ENCODE measurements at places on chromosomes 7 and 10.
A peak's percentile ranks its signal among the peaks of the same experiment; 100 is the strongest.

GRCh38 chr7:67019562-67020390 lies 23.1 kb downstream of the TYW1 start:
- H3K4me1 ChIP-seq: no peaks in the 10 kb centered on the region
- H3K36me3 ChIP-seq: peaks cover 3% of the 10 kb centered on the region

DNA sequence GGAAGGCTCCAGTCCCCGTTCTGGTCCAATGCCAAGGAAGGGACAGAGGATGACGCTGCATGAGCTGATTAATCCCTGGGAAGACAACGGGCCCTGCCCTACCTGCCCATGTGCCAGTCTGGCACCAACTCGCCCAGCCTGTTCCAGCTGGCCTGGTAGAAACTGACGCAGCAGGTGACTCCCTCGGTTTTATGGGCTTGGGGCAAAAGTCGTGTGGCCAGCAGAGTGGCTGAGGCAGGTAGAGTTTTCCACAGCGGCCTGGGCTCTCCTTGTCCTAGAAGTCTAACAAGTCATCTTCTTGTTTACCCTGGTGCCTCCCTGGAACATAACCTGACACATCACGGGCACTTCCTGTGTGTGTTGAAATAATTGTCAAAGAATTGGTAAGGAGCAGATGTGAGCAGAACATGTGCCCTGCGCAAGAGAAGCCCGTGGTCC lies 20.4 kb upstream of the LMTK2 start:
- no peaks in the 10 kb centered on the region for H3K36me3 ChIP-seq
- H3K4me3 ChIP-seq: no peak overlapping the region
- no peaks in the 10 kb centered on the region for H3K4me1 ChIP-seq
- H3K27ac ChIP-seq: peak overlapping the region; percentile 65

DNA sequence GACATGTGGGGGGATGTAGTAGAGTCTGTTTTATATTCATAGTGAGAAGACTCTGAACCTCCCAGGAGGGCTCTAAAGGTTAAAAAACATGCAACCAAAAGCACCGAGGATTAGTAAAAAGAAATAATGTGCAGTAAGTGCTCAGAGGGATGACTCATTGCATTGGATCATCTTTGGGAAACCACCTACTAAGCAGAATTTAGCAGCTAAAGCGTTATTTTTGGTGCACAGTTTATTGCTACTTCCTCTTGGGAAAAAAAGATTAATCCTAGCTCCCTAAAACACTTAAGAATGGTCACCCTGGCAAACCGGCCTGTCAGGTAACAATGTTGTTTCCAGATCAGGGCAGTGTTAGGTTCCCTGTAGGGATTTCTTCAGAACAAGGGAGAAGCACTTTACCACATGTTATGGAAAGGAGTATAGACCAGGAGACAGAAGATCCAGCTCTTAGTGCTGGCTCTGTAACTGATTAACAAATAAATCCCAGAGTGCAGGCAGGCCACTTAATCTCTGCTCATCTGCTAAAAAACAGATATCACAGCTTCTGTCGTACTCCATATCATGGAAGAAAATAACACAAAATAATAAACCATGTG lies 44.8 kb upstream of the FAM133B start:
- no peaks in the 10 kb centered on the region for H3K27me3 ChIP-seq
- H3K27ac ChIP-seq: peak overlapping the region; percentile 35
- H3K4me1 ChIP-seq: no peaks in the 10 kb centered on the region
- DNase-seq: no peak
- no peaks in the 10 kb centered on the region for H3K36me3 ChIP-seq

DNA sequence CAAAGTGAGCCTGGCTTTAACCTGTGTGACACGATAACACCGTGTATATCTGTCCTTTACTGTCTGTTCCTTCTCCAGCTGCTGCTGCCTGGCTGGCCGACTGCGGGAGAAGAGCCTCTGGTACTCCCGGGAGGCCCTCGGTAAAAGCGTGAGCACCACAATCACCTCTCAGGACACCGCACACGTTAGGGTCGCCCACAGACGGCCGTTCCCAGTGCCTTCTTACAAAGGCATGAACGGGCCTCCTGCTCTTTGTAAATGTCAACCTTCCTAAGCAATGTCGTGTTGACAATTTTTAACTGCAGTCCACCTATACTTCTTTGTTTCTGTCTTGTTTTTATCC lies 177.6 kb downstream of the DIP2C start:
- no peak for DNase-seq
- H3K4me1 ChIP-seq: no peaks in the 10 kb centered on the region
- no peak overlapping the region for H3K4me3 ChIP-seq
- H3K27ac ChIP-seq: no peak overlapping the region
- H3K36me3 ChIP-seq: no peaks in the 10 kb centered on the region

DNA sequence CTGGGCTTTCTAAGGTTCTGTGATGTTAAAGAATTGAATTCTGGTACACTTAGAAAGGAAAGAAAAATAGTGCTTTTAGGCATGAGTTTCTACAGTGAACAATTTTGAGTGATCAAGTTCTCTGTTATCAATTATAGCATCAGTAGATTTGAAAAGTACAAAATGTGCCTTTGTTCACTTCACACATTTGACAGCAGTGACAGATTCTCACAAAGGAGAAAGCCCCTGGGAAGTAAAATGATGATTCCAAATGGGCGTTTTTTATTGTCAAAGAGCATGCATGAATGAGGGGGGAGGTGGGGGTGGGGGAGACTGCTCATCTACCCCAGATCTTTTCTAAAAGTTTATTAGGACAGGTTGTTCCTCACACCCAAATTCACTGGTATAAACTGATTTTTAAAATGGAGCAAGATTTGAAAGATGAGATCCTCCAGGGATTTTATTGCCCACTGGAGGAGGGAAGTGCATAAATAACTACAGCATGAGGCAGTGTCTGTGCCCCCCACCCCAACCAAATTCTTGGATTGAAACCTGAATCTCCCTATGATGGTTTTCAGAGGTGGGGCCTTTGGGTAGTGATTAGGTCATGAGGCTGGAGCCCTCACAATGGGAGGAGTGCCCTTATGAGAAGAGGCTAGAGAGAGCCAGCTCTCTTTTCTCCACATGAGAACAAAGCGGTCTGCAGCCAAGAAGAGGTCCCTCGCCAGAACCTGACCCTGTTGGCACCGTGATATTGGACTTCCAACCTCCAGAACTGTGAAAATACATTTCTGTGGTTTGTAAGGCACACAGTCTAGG lies 79.5 kb downstream of the AOAH start:
- H3K36me3 ChIP-seq: no peaks in the 10 kb centered on the region
- H3K27ac ChIP-seq: no peak overlapping the region
- no peak for DNase-seq
- no peak overlapping the region for H3K4me3 ChIP-seq
- H3K27me3 ChIP-seq: no peaks in the 10 kb centered on the region
- H3K4me1 ChIP-seq: no peaks in the 10 kb centered on the region
